ENCODE measurements at places on chromosomes 3 and 15. TPM values are rescaled to one million over a fixed set of nuclear protein-coding genes. Genes with fewer than 3 reads are reported as not detected.

DNA sequence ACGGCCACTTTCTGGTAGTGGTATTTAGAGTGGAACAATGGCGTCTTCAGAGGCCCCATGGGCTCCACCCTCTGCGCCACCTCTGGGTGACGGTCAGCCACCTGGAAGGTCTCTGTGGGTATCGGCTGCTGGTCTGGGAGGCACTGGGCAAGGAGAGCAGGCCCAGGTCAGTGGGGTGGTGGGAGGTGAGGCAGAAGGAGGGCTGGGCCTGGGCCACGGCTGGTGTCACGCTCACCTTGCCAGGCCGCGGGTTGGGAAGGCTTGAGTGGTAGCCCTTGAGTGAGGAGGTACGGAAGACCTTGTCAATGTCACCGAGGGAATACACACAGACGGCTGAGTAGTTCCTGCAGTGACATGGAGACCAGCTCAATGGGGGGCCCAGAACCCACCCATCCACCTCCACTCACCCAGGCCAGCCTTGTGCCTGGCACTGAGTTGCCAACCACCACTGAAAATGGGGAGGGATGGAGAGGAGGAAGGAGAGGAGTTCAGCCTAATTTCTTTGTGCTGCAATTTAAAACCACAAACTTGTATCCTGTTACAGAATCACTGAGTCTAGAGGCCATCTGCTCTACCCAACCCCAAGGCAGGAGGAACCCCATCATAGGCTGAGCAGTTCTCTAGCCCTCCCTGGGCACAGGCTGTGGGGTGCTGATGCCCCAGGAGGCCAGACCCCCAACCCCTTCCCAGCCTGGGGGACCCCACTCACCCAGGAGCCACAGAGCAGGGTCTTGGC is 19.0 kb downstream of the SEMA7A start:
- DNase-seq, result no peak

GRCh38 chr15:76193934-76194333 is 117.3 kb downstream of the ETFA start:
- DNase-seq, result no peak

- DNase-seq, result no peak
Observed at GRCh38 chr3:23203708-23204330, 692 bp downstream of the UBE2E2 start.

RABL3 gene
- 13.5 TPM for total RNA-seq

DNA sequence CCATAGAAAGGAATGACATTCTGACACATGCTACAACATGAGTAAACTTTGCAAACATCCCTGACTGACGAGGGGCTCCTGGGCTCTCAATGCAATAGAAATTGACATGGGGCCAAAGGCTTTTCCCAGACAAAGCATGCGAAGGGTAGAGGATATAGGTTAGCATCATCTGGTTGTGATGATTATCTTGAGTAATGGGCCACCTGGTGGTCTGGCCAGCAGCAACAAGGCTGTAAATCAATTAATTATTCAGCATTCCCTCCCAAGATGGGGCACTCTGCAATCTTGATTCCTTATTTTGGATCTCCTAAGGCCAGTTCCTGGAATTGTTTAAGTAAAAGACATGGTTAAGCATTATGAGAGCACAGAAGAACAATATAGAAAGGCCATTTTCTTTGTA is 99.2 kb downstream of the AGBL1 start:
- DNase-seq, result no peak

- no peak for DNase-seq
Observed at GRCh38 chr3:40924559-40925141, 274.7 kb upstream of the CTNNB1 start.

TMEM40 gene
- 51.3 TPM for total RNA-seq

GRCh38 chr3:107028086-107028485 is 349.2 kb upstream of the CCDC54 start:
- no peak for DNase-seq

DNA sequence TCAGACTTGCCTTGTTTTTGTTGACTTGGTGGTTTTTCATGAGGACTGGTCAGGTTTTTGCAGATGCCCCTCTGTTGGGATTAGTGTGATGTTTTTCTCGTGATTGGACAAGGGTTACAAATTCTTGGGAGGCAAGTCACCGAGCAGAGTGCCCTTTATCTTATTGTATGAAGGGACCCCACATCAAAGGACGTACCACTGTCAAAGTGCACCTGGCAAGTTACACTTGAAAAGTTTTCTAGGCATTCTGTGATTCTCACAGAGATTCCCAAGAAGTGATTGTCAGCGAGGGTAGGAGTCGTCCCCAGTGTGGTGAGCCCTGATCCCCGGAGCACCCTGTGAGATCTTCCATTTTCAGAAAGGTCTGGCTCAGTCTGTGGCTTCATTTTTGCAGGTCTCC is 110.1 kb downstream of the POLR2M start:
- DNase-seq, result no peak

GRCh38 chr3:57545636-57546268 is 1.6 kb upstream of the DNAH12 start:
- no peak for DNase-seq

VEPH1 gene
- 8.6 TPM for total RNA-seq

CCDC14 gene
- 39.9 TPM for total RNA-seq
